ENCODE measurements at places on chromosomes 12 and 14.

- DNase-seq: no peak
These were observed 318.2 kb downstream of the BCL11B start for GRCh38 chr14:98953551-98954348.

- peak; percentile 68 for DNase-seq
These were observed 5.7 kb downstream of the WNT5B start for GRCh38 chr12:1634590-1635191.

DNA sequence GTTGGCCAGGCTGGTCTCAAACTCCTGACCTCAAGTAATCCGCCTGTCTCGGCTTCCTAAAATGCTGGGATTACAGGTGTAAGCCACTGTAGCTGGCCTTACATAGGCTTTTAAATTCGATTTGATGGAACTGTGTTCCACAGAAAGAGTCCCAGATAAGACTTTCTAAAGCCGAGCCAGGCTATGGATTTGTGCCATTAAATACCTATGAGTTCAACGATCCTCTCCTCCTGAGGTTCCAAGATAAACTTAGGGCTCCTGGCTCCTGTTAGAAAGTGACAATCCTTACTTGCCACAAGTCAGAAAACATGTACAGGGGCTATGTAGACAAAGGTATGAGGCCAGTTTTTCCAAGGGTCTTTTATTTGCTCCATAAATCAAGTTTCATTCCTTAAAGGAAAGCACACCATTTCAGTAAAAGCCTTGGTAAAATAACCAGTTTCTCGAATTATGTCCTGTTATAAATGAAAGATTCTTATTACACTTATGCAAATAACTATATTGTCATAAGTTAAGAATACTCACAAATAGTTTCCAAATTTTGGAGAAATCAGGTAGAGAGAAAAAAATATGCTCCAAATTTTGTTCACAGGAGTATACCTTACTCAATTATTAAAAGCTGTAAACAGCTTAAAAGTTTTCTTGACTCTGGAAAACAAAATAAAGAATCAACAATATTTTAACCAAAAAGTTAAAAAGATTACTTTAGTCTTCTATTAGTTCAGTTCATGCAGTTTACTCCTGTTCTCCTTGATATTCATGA, 36.1 kb upstream of the LRRK2 start:
- no peak for DNase-seq

GRCh38 chr12:81668475-81668874, 90.7 kb downstream of the PPFIA2 start:
- DNase-seq: no peak

DNA sequence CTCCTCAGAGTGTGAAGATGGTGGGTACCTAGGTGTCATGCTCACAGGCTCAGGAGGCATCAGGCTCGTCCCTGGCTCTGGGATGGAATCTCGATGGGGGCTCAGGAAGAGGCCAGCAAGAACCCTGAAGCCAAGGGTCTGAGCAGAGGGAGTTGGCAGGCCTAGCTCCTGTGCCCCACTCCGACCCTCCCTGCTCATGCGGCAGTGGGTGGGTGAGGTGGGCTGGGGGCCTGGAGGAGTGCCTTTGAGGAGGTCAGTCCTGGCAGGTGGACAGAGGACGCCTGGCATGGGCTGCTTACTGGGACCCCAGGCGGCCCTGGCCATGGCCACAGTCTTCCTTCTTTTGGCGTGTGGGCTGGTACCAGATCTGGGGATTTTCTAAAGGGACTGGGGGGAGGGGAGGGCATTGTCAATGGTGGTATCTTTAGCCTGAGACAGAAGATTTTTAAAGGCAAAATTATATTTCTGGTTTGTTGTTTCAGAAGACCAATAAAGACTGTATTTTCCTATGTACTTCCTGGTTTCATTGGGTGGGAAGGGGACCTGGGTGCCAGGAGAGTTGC, 16.0 kb downstream of the LRTM2 start:
- DNase-seq: no peak

DNA sequence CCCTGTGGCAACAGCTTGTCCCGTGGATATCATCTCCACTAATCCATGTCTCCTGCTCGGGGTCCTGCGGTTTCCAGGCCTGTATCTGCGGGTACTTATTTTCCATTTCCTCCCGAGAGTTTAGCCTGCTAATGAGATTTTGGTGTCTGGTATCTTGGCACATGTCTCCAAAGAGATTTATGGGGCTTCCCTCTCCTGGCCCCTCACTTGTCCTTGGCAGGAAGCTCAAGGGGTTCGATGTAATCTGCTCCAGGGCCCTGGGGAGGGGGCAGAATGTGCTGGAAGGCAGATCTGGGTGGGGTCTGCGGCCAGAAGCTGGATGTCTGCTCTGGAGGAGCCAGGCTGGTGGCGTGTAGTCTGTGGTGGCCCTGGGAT, 85.7 kb downstream of the KIF26A start:
- no peak for DNase-seq

GRCh38 chr14:97267509-97267908, 470.3 kb downstream of the VRK1 start:
- no peak for DNase-seq

DNA sequence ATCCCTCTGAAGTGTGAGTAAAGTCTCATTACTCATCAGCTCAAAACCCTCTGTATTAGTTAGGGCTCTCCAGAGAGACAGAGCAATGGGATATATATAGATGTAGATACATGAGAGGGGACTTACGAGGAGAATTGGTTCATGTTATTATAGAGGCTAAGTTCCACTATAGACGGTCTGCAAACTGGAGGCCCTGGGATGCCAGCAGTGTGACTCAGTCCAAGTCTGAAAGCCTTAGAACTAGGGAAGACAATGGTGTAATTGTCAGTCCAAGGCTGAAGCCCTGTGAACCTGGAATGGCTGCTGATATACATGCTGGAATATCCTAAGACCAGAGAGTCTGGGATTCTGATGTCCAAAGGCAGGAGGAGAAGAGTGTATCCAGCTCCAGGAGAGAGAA, 57.3 kb upstream of the CEP83 start:
- no peak for DNase-seq

DNA sequence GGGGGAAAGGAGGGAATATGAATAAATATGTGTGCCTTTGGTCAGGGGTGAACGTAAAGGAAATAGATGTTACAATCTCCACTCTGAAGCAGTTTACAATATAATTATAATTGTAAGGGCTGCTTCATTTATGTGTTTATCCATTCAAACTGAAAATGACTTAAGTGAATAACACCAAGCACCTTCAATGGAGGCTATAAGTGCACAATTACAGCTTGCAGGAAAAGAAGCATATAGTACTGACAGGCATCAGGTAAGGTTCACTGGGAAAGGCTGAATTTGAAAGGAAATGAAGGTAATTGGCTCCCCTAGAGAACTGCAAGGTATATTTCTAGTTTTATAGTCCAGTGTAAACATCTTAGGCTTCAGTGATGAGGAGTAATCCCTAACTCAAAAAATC, 192.7 kb downstream of the STXBP6 start:
- no peak for DNase-seq

DNA sequence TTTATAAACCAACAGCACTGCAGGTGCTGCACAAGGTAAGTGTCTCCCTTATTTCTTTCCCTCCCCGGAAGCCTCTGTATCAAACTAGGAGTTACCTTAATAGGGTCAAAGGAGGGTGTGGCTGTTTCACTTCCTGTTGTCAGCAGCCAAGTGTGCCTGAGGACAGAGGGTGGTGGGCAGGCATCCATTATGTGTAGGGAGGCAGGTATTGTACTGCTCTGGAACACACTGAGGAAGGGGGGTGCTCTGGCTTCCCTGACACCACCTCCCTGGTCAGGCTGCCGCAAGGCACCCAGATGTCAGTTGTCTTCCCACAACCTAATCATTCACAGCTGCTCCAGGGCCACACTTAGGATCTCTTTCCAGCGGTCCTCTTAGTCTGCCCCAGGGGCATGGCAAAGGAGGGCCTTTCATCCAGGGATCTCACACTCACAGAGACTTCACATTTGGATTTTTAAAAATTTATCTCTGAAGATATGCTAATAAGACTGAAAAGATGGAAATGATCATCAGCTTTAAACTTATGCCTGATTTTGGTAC, 132.0 kb upstream of the ARHGAP5 start:
- no peak for DNase-seq

DNA sequence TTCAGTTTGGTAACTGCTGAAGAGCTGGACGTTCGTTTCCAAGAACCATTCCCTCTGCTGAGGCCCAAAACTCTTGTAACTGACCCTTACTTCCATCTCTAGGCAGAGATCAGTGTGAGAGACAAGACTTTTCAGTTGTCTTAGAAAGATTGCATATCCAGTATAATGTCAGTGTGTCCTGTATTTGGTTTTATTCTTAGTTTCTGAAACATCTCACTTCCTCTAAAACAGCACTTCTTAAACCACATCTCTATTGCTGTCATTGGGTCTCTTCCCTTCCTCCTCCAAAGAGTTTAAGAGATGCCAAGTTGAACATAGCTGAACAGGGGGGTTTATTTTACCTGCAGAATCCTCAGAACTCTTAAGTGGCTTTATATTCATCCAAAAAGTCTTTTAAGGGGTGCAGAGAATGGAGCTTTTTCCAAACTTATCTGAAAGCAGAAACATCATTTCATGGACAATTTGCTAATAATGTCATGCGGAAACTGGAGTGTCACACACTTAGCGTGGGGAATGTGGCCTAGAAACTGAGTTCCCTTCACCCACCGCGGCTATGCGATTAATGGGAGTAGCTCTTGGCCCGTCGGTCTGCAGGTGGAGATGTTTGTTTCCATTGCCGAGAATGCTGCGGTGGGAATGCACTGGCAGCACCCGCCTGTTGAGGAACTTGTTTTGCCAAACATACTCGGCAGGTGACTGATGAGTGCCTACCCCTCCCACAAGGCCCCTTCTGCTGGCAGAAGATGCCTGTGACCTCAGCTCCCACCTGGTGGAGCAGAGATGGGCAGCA, 148.2 kb downstream of the ADGRD1 start:
- no peak for DNase-seq

- DNase-seq: no peak
These were observed 140.8 kb downstream of the DAD1 start for GRCh38 chr14:22448035-22448904.

- DNase-seq: peak; percentile 55
These were observed 304.1 kb upstream of the SSTR1 start for GRCh38 chr14:37903343-37904191.

DNA sequence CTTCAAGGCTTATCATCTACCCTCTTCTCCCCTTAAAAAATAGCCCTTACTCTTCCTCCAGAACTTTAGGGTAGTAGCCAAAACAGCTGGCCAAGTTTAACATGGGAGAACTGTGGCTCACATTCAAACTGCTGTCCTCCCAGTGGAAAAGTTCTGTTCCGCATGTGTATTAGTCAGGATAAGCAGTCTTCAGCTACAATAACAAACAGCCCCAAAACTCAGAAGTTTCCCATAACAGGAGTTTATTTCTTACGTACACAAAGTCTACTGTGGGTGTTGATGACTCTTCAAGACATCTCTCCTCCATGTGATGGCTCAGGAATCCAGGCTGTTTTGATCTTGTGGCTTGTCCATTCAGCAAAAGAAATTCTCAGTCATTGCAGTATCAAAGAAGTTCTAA, 35.5 kb downstream of the MYO1H start:
- DNase-seq: no peak
